Renal cortical epithelial cell (primary cell): ENCODE measurements at places on chromosomes 16 and 17. TPM values are rescaled to one million over a fixed set of nuclear protein-coding genes. Genes with fewer than 3 reads are reported as not detected.

DNA sequence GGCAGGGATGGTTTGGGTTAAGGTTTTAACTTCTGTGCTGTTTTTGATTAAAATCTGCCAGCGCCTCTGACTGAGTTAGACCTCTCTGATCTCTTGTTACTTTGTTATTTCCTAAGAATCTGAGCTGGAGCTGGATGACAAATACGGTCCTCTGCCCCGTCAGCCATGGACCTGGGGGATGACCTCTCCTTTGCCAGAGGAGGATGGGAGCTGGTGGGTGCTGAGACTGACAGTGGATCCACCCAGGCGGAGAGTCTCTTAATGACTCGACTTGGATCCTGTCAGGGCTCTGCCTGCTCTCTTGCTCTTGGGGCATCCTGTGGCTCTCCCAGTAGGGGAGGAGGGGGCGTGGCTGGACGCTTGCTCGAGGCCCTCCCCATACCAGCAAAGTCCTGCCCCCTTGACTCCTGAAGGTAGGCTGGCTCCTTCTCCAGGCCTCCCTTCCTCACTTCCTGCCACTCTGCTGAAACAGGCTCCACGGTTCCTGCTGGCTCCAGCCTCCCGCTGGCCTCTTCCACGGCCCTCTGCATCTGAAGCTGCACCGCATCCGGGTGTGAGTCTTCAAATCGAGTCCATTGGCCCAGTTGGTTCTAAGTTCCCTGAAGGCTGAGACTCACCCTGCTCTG lies 24.8 kb upstream of the MAP3K14 start:
- peak; percentile 90 for DNase-seq

- DNase-seq: no peak
Measured at GRCh38 chr16:84940670-84941551, 70.4 kb downstream of the ZDHHC7 start.

- DNase-seq: no peak
Measured at GRCh38 chr17:33868899-33869298, 386.2 kb upstream of the CCL2 start.

DNA sequence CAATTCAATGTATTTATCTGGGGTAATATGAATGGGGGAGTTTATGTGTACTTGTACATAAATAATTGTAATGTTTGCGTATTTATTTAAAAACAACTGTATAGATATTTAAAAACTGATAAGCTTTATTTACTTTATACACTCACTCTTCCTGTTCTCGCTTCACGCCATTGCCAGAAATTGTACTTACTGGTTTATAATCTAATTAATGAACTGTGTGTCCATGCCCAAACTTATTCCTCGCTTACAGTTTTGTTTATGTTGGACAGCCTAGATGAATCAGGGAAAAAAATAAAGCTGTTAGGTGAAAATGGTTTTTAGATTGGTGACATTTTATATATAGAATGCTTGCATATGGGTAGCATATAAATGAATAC lies 30.8 kb downstream of the AATF start:
- no peak for DNase-seq

GRCh38 chr16:49937886-49938285 lies 82.0 kb upstream of the ZNF423 start:
- no peak for DNase-seq

DNA sequence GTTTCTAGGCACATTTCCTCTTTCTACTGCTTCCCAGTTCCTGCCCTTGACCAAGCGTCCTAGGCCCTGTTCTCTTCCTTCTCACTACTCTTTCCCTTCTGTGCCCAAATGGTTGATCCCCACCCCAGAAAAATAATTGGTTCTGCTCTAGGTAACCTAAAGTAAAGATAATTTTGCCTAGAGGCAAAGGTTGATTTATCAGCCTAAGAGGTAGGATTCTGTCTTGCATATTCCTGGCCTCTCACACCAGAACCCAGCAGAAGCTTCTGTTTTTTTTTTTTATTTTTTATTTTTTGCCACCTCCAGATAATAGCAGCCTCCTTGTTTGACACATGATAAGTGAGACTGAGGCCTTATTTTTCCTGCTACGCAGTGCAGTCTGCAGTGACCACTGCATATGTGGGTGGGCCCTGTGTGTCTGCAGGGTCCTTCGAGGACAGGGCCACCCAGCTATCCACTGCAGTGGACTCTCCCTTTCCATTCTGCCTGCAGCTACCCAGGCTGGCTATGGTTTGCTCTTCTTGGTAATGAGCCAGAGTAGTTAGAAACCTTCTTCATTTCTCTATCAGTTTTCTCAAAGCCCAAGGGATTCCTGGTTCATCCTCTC lies 701 bp downstream of the PIPOX start:
- DNase-seq: no peak

GRCh38 chr17:34885076-34885475 lies 76.2 kb downstream of the CCT6B start:
- DNase-seq: no peak

GRCh38 chr17:43543300-43543699 lies 2.8 kb downstream of the ETV4 start:
- no peak for DNase-seq

GRCh38 chr17:67390646-67391361 lies 13.7 kb downstream of the PITPNC1 start:
- peak; percentile 98 for DNase-seq

DNA sequence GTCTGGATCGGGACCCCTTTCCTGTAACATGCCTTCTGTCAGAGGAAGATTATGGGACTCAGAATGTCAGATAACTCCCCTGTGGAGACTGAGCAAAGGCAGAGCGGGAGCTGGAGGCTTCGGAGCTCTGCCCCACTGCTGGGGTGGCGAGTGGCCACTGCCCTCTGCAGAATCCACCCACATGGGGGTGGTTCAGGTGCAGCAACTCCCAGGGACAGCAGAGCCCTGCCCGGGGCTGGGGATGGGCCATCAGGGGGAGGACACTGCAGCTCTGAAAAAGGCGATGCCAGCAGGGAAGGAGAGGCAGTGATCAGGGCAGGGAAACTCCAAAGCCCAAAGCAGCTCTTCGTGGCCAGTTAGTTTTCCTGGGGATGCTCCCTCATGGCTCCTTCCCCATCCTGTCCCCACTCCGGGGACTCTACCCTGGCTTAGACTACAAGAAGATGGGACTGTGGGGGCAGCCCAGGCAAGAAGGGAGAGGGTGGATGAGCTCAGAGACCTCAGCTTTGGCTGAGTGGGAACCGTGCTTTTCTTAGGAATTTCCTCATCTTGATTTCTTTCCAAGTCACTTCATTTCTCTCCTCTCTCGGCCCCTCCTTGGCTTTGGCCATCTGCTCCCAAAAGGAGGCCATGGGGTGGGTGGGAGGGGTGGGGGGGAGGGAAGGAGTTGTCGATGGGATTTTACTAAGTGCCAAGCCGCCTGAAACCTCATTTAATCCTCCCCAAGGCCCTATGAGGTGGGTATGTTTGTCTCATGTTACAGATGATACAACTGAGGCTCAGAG lies 4.0 kb downstream of the CA4 start:
- no peak for DNase-seq

The PRSS27 gene
- total RNA-seq: 0.85 and 1.7 TPM in 2 replicates

The NFAT5 gene
- 7.5 and 57.6 TPM in 2 replicates for total RNA-seq

The MILR1 gene
- 0.20 TPM in 1 of 2 replicates, not detected in the other for total RNA-seq

The MYO1D gene
- total RNA-seq: 28.3 and 46.9 TPM in 2 replicates
